Stimulated activated CD8-positive, alpha-beta memory T cell treated with anti-CD3 and anti-CD28 coated beads, Interleukin-7, amount 100 ng/mL, for 48 hours (primary cell): ENCODE measurements at places on chromosomes 12 and 14.
A peak's percentile ranks its signal among the peaks of the same experiment; 100 is the strongest.

DNA sequence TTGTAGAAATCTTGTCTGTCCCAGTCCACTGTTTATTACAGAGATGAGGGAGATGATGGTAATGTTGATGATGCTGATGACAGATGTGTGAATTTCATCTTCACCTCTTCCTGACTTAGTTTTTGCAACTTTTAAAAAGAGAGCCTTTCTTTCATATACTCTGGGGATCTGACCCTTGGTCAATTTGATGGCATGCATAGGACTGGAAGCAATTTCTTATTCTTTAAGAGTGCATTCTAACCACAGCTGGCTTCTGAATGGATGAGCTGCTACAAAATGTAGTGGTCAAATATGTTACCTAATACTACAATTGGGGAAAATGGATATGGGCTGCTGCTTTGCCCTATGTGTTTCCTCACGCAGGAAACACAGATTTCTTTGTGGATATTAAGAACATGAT is 80.8 kb downstream of the MYRFL start:
- no peak for DNase-seq

DNA sequence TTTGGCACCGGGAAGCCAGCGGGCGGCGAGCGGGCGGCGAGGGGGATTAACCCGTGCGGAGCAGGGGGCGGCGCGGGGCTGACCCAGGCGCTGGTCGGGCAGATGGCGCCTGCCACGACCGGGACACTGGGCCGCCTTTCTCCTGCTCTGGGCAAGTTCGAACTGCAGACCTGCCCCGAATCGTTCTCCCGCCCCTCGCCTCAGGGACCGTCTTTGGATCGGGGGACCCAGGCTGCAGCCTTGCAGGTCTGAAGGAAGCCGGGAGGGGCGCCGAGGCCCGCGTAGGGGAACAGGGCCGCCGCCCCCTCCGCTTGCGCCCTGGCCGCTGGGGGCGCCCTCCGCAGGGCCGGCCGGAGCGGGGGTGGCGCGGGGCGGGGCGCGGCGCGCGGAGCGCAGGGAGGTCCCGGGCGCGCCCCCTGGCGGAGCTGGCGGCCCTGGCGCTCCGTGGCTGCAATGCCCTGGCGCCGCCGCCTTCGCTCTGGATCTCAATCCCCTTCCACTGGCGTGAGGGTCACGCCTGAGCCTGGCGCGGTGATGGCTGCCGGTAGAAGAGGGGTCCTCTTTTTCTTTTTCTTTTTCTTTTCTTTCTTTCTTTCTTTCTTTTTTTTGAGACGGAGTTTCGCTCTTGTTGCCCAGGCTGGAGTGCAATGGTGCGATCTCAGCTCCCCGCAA is 449 bp upstream of the LTBP2 start:
- peak; percentile 52 for DNase-seq

DNA sequence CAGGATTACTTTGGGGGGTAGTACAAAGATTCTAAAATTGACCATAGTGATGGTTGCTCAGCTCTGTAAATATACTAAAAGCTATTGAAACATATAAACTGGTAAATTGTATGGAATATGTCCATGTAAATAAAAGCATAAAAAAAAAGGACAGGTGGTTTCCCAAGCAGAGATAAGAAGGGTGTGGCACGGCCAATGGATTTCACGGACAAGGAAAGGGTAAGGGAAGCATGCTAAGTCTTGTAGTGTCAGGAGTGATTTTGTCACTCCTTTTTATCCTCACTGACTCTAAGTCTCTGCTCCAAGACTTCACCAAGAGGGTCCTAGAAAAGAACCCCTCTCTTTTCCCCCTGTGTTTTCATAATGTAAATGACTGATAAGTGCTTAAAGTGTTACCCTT is 229.2 kb downstream of the SPTSSA start:
- DNase-seq: no peak

- no peak for DNase-seq
Measured at GRCh38 chr12:53068811-53069585, 10.2 kb downstream of the SPRYD3 start.

DNA sequence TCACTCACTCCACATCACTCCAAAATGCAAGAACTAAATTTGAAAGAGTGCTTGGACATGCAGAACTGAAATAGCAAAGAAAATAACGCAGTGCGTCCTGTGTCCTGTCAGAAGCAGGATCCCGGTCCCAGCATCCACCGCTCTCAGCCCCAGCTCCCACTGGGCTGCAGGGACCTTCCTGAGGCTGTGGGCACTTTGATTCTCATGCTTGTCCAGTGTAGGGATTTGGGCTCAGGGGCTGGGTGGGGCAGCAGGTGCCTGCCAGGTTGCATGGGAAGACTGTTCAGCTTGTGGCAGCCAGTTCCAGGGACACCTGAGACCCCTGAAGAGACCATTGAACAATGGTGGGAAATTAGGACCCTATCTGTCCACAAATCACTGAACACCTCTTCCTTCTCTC is 140.0 kb upstream of the FKBP4 start:
- no peak for DNase-seq

GRCh38 chr14:99737451-99737951 is 53.4 kb downstream of the CYP46A1 start:
- no peak for DNase-seq

GRCh38 chr12:93727911-93728310 is 50.7 kb downstream of the CRADD start:
- no peak for DNase-seq
